Activated T-helper 17 cell treated with anti-CD3 and anti-CD28 coated beads, Interleukin-2, amount 50 U/mL, for 72 hours (primary cell): ENCODE measurements at places on chromosomes 4 and X. TPM values are rescaled to one million over a fixed set of nuclear protein-coding genes. Genes with fewer than 3 reads are reported as not detected.

SPANXC gene
- total RNA-seq, result not detected

SSR4 gene
- 150 TPM for total RNA-seq

BEX2 gene
- total RNA-seq, result 7.4 TPM

HAND2 gene
- not detected for total RNA-seq

CFP gene
- total RNA-seq, result 7.6 TPM

GRCh38 chr4:110198435-110199416 is at the start of gene ELOVL6:
TSS of gene ELOVL6 (minus strand) at chr4:110198615. CDS start at chr4:110198335, 280 bp downstream.
- peak; percentile 8 for ATAC-seq

DNA sequence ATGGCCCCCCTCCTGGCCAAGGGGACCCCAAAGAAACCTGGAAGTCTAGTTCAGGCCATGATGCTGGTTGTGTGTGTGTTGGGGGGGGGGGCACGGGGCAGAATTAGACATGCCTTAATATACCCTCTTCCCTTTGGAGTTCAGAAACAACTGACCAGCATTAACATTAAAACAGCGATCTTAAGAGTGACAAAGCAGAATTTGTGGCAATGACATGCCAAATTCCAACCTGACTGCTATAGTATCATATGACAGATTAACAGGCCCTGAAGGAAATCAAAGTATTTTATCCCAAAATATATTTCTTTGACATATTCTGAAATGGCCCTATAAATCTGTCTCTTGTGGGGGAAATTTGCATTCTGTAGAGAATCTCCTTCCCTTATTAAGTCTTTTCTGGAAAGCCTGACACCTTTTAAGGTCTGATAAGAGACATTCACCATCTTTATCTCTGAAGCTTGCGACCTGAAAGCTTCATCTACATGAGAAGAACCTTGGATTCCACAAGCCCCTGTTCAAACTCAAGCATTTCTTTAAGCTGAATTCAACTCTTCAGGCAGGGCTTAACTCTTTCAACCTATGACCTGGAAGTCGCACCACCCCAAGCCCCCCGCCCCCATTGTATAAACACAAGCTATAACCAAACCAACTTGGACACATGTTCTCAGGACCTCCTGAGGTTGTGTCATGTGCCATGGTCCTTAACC is 40.2 kb downstream of the ABCB7 start:
- ATAC-seq, result no peak

DNA sequence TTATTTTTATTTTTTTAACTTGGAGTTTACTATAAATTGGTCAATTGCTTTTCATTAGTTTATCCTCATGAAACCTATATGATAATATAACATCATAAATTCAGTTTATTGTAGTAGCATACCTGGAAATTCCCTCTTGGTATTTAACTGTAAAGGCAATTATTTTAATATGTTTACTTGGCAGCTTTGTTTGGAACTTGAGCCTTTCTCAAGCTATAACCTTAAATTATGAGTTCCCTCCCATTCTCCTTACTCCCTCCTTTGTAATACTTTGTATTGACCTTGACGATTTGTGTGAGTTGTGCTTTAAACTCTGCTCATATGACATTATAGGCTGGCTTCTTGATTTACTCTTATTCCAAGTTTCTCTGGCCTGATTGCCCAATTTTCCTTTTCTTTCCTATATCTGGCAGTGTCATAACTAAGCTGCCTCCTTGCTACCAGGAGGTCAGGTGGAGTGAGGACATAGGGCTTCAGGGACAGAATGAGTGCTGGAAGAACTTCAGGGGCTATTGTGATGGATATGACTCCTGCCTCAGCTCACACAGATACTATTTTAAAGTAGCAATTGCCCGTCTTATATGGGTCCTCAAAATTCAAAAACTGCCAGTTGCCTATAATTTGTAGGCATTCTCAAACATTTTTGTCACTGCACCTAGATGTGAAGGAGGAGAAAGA is 77.7 kb downstream of the RAP1GDS1 start:
- no peak for ATAC-seq

GRCh38 chrX:45187731-45188130 is 12.9 kb downstream of the DIPK2B start:
- no peak for ATAC-seq

GRCh38 chrX:24371391-24371972 is 11.0 kb downstream of the SUPT20HL1 start:
- ATAC-seq, result peak; percentile 68

- ATAC-seq, result no peak
Observed at GRCh38 chr4:159201168-159201567, 98.3 kb downstream of the RAPGEF2 start.

- ATAC-seq, result peak; percentile 48
Observed at GRCh38 chrX:52341493-52341892, 27.3 kb upstream of the XAGE2 start.

DNA sequence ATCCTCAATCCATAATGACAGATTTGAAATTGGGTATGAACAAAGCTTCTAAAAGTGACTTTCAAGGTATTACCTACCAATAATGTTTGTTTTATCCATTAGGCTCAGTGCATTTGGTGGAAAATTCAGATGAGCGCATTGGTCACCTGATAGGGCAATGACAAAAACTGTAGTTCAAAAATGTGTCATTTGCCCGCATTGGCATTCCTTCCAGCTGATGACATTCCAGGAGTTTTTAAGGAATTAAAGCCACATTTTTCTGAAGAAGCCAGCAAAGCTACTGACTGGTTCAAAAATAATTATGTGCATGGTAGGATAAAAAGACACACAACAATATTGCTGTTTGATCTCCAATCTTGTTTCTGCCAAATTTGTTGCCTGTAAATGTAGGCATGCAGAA is 473.4 kb upstream of the CPEB2 start:
- no peak for ATAC-seq

- peak; percentile 59 for ATAC-seq
Observed at GRCh38 chr4:166165829-166166420, 292.9 kb downstream of the TLL1 start.

DNA sequence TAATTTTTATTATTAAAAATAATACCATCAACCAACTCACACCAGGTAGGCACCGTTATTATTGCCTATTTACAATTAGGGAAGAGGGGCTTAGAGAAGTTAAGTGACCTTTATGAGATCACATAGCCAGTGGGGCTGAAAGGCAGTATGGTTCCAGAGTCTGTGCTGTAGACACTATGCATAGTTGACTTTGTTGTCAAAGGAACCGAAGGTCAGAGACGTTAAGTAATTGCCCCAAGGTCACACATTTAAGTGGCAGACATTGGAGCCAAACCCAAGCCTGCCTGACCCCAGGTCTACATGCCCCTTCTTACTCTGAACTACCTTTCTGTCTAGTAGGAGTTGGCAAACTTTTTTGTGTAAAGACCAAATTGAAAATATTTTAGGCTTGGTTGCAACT is 36.4 kb downstream of the RHOH start:
- ATAC-seq, result no peak

DNA sequence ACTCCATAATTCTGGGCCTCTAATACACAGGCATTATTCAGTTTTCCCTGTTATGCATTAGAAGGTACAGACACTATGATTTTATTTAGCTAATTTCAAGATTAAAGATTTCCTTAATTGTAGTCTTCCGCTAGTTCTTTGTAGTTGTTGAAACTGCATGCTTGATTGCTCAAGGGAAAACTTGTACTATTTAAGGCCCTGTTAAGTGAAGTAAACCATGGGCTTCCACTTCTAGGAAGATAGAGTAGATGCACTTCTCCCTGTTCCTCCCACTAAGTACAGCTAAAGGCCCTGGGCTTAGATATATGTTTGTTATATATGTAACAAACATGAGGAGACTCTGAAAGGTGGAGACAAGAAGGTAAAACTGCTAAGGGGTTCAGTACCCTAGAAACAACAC is 215.8 kb upstream of the LEF1 start:
- no peak for ATAC-seq
